Stomach (tissue), 19 donors: ENCODE measurements at places on chromosomes 11 and 22. TPM values are rescaled to one million over a fixed set of nuclear protein-coding genes. Genes with fewer than 3 reads are reported as not detected.

Gene MUC5AC
- total RNA-seq: 2.0 TPM

Gene CHRM1
- 4.3 TPM for total RNA-seq

Gene TNNI2
- not detected for total RNA-seq

Gene SYT9
- total RNA-seq: not detected
